Stimulated activated CD4-positive, alpha-beta T cell treated with anti-CD3 and anti-CD28 coated beads, TNF-alpha, amount 100 ng/mL, for 1 hour (primary cell): ENCODE measurements at places on chromosomes 5 and 9.

DNA sequence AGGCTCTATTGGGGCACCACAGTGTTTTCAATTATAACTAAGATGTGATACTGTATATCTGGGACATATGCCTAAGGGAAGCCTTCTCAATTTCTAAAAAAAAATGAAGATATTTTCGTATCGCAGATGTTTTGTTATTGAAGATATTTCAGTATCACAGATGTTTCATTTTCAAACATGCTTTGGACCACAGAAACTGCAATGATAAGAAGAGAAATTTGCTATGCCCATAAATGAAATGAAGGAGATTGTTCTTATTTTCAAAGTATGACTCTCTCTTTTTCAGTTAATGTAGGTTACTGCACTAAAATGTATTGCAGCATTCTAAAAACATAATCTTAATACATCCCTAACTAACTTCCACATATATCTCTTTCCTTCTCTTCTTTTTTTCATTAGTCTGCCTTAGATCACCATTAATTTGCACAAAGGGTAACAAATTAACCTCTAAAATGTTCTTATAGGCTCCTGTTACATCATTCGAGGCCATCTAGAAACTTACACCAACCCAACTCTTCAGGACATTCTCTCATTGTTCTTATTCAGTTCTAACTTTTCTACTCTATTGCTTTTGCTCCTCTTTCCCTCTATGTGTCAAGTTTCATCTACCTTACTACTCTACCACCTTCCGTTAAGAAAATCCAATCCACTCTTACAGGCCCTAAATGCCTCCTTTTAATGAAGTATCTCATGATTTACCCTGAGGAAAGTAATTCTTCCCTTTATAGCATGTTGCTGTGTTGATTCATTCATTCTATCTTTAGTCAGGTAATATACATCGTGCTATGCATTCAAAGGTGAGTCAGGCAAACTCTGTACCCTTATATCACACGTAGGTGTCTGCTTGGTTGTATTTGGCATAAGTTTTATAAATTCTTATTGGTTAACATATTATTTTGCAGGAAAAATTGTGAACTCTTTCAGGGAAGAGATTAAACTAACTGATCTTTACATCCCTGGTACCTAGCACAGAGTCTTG, 70.5 kb downstream of the ST8SIA4 start:
- no peak for DNase-seq

- no peak for DNase-seq
Observed at GRCh38 chr5:42360616-42361314, 62.5 kb upstream of the GHR start.

GRCh38 chr9:124450931-124451661, 845 bp downstream of the ADGRD2 start:
- DNase-seq, result no peak

- no peak for DNase-seq
Observed at GRCh38 chr9:13429301-13430190, 150.1 kb upstream of the MPDZ start.

DNA sequence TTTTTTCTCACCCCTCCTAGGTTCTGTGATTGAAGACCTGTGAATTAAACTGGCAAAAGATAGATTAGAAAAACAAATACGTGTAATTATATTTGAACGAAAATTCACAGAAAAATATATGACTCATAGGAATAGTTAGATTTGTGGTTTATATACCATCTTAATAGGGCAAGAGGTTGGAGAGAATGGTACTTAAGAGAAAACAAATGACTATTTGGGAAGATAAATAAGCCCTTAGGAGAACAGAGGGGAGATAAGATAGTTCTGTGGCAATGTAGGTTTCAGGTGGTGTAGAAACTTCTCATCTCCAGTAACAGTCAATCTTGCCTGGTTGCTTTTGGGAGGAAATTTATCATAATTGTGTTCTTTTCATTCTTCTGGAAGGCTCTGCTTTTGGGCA, 122.0 kb downstream of the PRDM9 start:
- DNase-seq, result no peak

- DNase-seq, result no peak
Observed at GRCh38 chr5:56164376-56164775, 68.8 kb downstream of the ANKRD55 start.

- no peak for DNase-seq
Observed at GRCh38 chr5:159409801-159410200, 79.5 kb upstream of the IL12B start.

DNA sequence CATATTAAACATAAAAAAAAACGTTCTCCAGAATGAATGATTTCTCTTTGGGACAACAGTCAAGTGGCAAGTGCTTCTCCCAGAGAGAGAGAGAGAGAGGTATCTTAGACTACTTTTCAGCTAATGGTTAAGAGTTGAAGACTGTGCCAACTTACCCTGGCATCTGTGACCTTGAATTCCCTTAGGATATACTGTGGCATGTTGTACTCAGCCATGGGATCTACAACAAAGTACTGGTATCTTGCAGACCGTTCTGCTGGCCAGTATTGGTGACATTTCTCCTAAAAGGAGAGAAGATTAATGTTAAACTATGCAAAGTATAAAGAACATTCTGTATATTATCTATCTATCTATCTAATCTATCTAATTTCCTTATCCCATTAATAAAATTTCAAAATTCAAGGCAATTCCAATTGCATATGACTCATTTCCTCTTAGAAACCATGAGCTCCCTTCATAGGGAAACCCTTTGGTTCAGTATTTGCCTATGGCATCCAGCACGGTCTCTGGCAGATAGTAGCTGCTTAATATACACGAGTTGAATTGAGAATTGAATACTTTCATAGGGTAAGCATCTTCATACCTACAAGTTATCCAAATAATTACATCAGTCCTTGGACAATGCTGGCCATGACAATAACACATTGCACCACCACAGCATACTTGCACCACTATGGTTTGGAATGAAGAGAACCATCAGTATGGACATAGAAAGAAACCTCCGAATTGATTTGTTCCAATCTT, 539.4 kb upstream of the DMAC1 start:
- no peak for DNase-seq

DNA sequence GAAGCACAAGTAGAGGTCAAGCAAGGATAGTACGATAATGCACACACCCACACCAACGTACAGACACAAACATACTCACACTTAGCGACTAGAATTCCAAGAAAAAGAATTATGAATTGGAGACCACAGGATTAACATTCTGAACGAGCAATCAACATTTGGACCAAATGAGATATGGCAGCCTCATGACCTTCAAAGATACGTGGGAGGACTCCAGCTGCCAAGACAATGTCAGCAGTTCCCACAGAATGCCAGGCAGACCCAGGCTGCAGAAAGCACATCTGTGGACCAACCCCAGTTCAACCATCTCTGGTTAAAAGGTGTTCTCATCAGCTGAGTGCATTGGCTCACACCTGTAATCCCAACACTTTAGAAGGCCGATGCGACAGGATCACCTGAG, 187.6 kb upstream of the GRAMD2B start:
- no peak for DNase-seq

GRCh38 chr5:58763390-58763789, 180.5 kb downstream of the RAB3C start:
- no peak for DNase-seq

DNA sequence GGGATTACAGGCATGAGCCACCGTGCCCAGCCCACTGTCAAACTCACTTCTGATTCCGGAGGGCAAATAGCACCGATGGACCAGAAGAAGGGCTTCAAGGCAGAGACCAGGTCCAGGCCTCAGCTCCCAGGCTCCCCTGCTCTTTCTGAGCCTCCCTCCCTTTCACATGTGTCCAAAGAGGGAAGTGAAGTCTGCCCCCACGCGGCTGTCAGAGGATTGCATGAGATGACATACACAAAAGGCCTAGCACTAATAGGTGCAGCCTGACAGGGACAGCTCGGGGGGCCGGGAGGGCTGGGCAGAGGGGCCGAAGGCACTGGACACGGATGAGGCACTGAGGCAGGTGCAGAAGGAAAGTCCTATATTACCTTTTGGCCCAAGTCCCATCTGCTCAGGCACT, 16.1 kb downstream of the FBP1 start:
- DNase-seq, result no peak

GRCh38 chr9:89657295-89657694, 52.5 kb downstream of the GADD45G start:
- no peak for DNase-seq

DNA sequence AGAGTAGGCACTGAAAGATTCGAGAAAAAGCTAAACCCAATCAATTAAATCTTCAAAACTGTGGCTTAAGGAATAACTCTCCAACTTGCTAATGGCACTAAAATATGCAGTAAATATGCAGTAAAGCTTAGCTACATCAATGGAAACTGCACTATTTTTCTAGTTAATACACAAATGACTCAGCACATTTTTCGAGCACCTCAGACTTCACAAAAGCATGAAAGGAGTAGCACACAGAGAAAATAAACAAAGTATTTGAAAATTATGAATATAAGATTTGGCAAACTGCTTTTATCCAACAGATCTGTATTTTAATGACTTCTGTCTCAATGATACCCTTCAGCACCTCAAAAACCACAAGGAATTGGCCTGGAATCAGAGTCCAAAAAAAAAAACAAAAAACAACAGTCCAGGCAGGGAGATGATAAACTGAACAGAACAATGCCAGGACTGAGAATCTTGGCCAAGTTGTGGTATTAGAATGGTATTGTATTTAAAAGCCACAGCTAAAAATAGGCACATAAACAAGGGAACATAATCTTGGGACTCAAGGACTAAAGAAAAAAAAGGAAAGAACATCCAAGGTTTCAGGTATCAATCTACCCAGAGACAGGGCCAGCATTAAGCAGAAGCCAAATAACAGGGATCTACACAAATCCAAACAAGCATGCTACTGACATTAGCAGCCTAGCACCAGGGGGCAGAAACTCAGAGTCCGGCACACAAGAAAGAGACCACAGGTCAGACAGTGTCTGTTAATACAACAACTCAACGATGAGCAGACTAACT, 21.4 kb downstream of the TMEM245 start:
- DNase-seq, result no peak

GRCh38 chr9:6270896-6271295, 55.3 kb downstream of the IL33 start:
- DNase-seq, result no peak

- DNase-seq, result no peak
Observed at GRCh38 chr5:32339198-32339597, 26.5 kb upstream of the MTMR12 start.

GRCh38 chr9:68523367-68523936, 17.2 kb downstream of the TMEM252 start:
- DNase-seq, result no peak

GRCh38 chr5:83000428-83000827, 76.8 kb downstream of the TMEM167A start:
- no peak for DNase-seq

GRCh38 chr9:4034404-4034803, 265.5 kb downstream of the GLIS3 start:
- no peak for DNase-seq

- no peak for DNase-seq
Observed at GRCh38 chr5:149415066-149415967, 36.2 kb upstream of the IL17B start.

- no peak for DNase-seq
Observed at GRCh38 chr5:129249886-129250285, 155.3 kb downstream of the ISOC1 start.

DNA sequence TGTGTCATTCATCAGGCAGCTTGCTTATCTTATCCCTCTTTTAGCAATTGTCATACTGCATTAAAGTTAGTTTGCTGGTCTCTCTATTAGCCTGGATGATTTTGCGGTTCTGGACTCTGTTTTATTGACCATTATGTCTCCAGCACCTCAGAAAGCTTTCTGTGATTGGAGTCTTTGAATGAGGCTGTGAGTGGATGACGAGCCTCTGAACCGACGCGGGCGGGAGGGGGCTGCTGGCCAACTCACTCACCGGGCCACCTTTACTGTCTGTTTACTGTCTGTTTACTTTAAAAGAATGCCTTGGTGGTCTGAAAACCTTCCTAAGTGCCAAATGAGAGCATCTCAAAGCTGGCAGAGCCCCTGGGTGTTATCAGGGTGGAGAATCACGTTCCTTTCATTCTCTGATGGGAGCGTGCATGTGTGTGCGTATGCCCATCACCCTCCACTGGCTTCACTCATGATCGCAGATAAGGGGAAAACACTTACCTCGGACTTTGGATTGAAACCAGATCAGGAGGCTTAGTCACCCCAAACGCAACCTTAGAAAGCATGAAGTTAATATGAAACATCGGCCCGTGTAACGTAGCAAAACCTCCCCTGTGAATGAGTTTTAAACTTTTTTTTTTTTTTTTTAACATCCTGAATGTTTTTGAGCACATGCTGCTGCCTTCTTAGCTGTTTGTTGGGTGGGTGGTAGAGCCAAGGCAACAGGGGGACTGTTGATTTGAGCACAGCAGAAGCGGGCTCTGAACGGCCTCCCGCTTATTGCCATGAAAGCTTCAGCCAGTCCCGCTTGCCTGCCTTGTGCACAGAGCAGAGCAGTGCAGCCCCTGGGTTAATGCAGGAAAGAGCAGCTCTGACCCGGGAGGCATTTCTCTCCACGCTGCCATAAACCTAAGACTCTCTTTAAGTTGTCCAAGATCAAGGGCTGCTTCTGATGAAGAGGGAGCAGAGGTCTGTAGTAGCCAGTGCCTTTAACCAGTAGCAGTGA, 173.6 kb downstream of the GADD45G start:
- no peak for DNase-seq

DNA sequence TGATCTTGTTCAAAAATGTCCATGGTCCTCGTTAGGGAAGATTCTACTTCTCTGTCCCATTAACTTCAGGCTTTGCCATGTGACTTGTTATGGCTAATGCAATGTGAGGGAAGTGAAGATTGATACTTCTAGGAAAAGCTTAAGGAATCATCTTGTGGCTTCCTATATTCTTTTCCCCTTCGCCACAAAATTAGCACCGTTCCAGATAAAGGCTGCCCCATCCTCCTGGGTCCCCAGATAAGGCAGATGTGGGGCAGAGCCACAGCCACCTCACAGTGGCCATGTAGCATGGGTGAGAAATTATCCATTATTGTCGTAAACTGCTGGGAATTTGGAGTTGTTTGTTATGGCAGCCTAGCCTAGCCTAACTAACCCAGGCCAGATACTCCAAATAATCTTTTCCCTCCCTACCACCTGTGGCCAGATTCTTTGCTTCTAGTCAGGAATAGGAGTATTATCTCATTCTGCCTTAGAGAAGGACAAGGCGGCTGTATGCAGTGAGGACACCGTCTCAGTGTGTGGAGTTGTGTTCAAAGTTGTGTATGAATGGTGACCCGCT, 31.9 kb upstream of the BOD1 start:
- DNase-seq, result no peak

DNA sequence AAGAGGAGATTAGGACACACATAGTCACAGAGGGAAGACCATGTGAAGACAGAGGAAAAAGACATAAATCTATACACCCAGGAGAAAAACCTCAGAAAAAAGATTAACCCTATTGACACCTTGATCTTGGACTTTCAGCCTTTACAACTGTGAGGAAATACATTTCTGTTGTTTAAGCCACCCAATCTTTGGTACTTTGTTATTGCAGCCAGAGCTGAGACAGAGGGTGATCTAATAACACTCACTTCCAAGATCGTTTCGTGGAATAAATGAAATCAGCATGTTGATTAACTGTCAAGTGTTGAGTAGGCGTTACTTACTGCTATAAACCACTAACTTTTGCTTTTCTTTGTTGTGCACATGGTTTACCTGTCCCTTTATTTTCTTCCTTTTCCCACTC, 361.2 kb upstream of the RIOK2 start:
- DNase-seq, result no peak
